ENCODE measurements at places on chromosomes 12 and 14.

DNA sequence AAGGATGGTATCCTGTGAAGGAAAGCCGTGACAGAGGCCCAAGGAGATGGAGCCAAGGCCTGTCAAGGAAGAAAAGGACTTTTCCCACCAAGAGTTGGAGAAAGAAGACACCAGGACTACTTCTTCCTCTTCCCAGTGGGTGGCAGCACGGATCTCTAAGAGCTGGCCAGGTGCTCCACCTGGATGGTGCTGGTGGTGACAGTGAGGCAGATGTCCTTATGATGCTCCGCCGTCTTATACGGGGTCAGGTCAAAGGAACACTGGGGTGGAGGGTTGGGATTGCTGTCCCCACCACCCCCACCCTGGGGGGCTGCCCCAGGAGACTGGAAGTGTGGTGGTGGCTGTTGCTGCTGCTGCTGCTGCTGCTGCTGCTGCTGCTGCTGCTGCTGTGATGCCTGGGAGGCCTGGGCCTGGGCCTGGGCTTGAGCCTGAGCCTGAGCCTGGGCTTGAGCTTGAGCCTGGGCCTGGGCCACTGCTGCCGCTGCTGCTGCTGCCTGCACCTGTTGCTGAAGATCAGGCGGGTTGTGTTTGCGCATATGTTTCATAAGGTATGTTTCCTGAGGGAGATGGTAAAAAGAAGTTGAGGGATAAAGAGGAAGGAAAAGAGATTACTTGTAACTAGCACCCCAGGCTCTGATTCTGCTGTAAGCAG is 4.8 kb upstream of the ING4 start:
- DNase-seq: no peak

GRCh38 chr12:42552822-42553221 is 36.7 kb downstream of the PRICKLE1 start:
- DNase-seq: no peak

DNA sequence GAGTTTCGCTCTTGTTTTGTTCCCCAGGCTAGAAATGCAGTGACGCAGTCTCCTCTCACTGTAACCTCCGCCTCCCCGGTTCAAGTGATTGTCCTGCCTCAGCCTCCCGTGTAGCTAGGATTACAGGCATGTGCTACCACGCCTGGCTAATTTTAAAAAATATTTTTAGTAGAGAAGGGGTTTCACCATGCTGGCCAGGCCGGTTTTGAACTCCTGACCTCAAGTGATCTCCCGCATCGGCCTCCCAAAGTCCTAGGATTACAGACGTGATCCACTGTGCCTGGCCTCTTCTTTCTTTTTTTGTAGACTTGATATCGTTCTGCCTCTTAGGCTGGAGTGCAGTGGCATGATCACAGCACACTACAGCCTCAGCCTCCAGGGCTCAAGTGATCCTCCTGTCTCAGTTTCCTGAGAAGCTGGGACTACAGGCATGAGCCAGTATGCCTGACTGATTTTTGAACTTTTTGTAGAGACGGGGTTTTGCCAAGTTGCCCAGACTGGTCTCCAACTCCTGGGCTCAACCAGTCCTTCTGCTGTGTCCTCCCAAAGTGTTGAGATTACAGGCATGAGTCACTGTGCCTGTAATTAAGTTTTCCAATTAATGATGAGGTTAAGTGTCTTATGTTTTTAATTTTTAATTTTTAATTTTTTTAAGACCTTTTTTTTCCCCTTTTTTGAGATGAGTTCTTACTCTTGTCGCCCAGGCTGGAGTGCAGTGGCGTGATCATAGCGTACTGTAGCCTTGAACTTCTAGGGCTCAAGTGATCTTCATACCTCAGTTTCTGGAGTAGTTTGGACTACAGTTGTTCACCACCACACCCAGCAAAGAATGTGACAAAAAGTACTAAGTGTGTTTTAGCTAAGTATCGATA is 10.2 kb downstream of the RCOR1 start:
- no peak for DNase-seq

DNA sequence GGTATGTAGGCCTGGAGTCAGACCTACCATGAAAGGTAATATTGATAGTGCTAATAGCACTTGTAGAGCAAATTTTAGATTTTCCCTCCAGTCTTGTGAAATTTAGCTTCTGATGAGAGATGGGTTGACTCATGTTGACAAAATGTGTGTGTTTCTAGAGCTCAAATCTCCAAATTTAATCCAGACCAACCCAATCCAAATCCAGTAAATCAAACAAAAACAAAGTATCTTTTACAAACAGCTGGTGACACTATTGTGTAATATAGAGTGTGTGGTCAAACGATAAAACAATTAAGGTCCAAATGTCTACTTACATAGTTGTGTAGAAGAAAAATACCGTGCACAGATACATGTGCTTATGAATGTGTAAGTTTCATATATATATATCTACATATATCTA is 63.4 kb upstream of the KITLG start:
- DNase-seq: no peak

DNA sequence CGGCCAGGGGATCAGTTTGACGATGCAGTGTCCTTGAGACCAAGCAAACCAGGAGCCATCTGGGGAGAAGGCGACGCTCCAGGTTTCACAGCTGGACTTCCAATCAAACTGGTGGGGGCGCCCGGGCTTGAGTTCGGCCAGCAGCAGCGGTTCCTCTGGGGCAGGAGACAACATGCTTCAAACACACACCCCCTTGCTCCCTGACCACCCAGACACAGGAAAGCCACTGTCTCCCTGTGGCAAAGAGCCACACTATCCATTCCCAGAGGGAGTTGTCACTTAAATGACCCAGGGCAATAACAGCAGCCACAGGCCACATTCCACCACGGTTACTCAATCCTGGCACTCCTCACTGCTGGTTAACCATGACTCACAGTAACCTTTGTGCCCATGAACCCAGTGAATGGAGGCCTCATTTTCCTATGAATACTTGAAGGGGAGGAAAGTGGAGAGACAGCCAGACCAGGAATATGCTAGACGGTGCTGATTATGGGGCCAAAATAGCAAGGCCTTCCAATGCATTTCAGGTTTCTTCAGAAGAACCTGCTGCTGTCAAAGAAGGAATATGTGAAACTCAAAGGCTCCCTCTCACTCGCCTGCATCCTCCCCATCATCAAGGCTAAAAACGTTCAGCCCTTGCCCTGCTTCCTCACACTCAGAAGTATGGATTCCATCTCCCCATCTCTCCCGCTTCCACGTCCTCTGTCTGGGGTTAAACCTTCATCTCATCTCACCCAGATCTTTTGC is 8.5 kb downstream of the WSB2 start:
- DNase-seq: no peak

- DNase-seq: no peak
Measured at GRCh38 chr12:8630131-8630530, 17.5 kb upstream of the AICDA start.

GRCh38 chr12:108839018-108839889 is 18.1 kb downstream of the SSH1 start:
- no peak for DNase-seq

DNA sequence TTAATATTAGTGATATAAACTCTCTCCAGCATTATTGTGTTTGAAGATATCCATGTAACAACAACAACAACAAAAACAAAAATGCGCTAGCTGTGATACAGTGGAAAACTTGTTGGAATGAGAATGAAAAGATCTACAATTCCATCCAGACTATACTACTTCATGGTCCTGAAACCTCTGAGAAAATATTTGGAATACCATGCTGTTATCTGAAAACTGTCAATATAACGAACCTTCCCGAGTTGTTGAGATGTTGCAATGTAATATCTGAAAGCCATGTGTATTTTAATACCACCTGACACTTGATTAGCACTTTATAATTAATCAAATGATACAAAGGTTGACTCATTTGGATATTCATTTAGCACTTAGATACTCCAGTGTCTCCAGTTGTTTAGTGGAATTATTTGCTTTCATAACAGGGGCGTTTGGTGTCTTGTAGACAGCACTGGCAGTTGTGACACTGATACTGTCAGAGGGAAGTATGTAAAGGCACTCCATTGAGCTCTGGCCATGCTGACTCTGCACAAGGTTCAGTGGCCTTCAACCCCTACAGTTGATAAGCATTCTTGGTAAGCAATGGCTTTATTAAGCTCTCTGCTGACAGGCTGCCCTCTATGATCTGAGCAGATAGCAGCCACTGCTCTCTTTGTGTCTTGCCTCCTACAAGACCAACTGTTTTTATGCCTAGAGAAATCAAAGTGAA is 447.1 kb upstream of the SEL1L start:
- no peak for DNase-seq

- no peak for DNase-seq
Measured at GRCh38 chr12:7221486-7221885, 32.0 kb downstream of the PEX5 start.

DNA sequence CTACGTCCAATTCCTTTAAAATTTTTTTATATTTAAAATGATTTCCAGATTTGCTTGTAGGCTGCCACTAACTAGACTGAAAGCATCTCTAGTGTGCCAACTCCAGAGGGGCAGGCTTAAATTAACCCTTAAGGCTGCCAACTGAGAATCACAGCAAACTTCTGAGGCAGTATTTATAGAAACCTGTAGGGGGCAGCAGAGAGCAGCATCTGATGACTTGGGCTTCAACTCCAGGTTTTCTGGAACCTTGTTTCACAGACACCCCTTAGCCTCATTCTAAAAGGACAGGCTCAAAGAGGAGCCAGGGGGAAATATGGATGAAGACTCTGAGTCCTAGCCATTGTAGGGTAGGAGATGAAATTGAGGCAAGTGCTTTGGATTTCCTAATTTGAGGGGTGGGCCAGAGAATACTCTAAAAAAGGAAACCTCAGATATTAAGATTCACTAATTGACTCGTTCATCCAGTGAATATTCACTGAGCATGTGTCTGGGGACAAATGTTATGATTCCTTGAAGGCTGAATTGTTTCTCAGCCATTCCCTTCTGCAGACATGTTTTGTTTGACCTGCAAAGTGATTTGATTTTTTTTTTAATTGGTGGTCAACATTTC is 63.3 kb upstream of the HSPB8 start:
- DNase-seq: no peak

DNA sequence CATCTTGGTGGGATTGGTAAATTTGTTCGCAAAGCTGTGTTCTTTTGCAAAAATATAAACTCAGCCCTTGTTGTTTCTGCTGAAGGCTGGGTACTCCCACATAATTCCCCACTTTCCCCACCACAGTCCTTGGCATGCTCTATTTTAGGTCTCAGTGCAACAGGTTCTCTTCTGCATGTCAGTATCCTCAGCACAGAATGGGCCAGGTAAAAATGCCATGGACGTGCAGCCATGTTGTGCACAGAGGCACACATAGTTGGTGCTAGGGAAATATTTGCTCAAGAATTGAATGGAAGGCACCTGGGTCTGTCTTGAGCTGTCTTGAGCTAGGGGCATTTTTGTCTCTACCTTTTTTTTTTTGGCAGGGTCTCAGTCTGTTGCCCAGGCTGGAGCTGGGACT is 87.8 kb upstream of the LHX5 start:
- DNase-seq: no peak

DNA sequence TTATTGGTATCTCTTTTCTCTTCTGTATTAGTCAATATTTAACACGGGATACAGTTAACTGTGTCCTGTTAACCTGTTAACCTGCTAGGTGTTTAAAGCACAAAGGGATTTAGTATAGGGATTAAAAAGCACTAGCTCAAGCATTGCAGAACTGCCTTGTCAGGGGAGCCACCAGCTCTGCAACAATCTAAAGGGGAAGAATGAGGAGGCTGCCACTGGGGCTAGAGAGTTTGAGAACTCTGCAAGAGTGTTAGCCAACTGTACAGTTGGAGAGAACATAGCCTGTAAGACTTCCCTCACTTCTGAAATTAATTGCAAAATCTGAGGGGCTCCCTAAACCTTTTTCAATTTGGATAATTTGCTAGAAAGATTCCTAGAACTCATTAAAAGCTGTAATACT is 6.5 kb upstream of the VRK1 start:
- DNase-seq: no peak

DNA sequence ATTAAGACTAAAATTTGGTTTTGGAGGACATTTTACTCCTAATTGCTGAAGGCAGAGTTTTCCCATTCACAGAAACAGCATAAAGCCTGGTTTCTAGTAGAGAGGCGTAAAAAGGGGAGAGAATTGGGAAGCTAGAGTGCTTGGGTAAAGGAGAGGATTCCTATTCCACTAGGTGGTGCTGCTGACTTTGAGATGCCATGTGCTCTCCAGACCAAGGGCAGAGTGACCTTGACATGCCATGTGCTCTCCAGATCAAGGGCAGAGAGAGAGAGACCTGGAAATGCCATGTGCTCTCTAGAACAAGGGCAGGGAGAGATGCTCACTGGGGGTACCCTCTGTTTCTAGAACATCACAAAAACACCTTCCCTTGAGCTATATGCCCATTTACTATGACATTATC is 176.2 kb upstream of the PDZRN4 start:
- DNase-seq: no peak

GRCh38 chr12:25372969-25373817 is 122.5 kb upstream of the KRAS start:
- DNase-seq: no peak

DNA sequence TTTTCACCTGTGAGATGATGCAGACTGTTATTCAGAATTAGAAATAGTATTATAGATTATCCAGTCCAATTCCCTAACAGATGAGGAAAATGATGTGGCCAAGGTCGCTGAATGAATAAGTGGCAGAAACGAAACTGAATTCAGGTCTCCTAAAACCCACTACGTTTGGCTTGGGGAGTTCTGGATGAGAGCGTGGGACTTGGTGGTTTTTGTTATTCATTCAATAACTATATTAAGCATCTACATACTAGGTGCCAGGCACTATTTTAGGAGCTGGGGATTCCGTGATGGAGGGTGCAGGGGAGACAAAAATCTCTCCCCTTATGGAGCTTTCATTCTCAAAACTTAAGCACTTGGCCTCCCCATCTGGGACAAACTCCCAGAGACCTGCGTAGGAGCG is 813 bp upstream of the CCDC184 start:
- no peak for DNase-seq

DNA sequence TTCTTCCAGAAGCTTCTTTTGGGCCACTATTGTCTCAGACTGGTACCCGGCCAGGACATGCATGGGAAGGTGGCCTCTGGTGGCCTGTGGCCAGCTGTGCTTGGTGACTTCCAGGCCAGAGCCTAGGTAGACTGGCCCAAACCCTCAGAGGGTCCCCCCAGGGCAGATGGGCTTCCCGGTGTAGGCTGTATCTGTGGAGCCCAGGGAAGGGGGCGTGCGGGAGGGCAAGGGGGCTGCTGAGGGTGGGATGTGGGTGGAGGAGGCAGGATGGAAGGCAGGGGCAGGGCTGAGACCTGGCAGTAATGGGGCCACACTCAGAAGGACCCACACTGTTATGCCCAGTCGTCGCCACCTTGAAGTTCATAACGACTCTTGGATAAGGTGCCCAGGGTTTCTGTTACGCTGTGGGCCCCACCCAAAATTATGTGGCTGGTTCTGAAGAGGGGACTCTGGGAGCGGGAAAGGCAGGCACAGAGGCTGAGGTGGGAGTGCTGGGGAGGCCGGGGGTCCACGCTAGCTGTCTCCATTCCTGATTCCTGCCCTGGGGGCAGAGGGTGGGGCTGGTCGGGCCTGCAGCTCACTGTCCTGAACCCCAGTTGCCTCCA is 52.1 kb downstream of the KIF26A start:
- DNase-seq: no peak

GRCh38 chr12:78795934-78796445 is 68.6 kb upstream of the SYT1 start:
- DNase-seq: no peak

Data from activated T-cell treated with anti-CD3 and anti-CD28 coated beads for 1 hour (primary cell).